ENCODE measurements at places on chromosomes 7 and 10.

DNA sequence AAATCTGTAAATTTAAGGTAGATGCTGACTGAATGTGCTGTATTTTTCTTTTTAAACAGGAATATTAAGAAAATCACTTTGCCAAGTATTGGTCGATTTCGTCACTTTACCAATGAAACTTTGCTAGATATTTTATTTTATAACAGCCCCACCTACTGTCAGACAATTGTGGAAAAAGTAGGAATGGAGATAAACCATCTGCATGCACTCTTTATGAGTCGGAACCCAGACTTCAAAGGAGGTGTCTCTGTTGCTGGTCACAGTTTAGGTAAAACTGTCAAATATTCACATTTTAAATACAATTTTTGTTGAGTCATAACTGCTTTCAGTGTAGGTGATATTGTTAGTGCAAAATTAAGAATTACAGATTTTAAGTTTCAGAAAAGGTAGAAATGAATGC is 25.2 kb downstream of the SEC23IP start:
- no peak for DNase-seq

- DNase-seq, result no peak
These were observed 56.7 kb upstream of the EBF3 start for GRCh38 chr10:130020651-130021382.

GRCh38 chr7:117313582-117313981 is 9.3 kb downstream of the WNT2 start:
- no peak for DNase-seq

- no peak for DNase-seq
These were observed 241.7 kb downstream of the TMEM26 start for GRCh38 chr10:61211468-61211867.

GRCh38 chr10:46236941-46237681 is 49.7 kb upstream of the ANTXRL start:
- DNase-seq, result no peak

DNA sequence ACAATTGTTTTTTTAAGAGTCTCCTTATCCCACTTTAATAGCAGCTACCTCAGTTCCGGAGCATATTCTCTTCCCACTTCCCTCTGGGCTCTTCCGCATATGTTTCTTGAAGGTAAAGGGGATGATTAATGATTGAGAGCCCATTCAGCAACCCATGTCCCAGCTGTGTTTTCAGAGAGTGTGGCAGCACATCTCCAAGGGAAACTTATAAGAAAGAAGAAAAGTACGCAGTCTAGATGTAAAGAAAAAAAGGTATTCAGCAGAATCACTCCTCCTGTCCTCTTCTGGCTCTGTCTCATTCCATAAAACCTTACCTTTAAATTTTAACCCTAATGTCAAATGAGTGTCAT is 9.7 kb upstream of the ANKRD7 start:
- DNase-seq, result no peak

GRCh38 chr10:124160943-124161582 is 67.7 kb upstream of the CHST15 start:
- DNase-seq, result no peak

GRCh38 chr7:46616636-46617035 is 695.6 kb upstream of the IGFBP3 start:
- no peak for DNase-seq

GRCh38 chr7:142391191-142391992 is 133.5 kb upstream of the PRSS58 start:
- DNase-seq, result no peak

GRCh38 chr7:95589031-95589430 is 7.3 kb downstream of the PDK4 start:
- DNase-seq, result no peak

DNA sequence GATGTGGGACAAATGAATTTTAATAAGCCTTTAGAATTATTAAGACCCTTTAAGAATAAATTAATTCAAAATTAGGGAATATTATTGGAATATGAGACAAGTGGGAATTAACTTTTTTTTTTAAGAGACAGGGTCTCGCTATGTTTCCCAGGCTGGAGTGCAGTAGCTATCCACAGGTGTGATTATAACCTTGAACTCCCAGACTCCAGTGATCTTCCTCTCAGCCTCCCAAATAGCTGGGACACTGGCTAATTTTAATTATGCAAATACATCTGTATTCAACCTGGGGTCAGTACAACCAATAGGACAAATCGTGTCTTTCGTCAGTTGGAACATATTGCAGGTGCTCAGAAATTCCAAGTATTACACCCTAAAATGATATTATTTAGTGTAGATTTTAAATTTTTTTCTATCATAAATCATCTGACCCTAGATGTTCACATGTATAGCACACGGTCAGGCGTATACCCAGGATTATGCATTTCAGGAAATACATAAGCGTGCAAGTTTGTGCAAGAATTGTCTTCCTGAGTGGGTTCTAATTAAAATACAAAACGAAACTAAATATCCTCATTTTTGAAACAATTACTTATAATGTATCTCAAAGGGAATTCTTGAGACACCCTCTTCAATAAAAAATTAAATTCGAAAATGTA is 1.2 kb downstream of the NT5C3A start:
- DNase-seq, result no peak

DNA sequence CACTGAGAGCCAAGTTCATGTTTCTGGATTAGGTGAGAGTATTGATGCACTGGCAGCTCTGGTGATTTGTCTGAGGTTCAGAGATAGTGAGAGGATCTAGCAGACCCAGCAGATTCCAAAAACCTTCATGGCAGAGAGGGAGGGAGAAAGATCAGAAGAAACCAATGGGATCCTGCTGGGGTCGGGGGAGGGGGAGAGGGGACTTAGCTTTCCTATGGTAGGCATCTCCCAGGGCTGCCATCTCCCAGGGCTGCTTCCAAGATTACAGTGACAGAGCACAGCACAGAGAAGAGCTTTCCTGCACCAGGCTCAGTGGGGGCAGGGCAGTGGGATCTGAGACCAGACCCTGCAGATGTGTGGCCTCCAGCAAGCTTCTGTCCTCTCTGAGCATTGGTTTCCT is 76.8 kb upstream of the GDF10 start:
- no peak for DNase-seq

GRCh38 chr7:122686360-122686878 is 12.5 kb downstream of the RNF133 start:
- DNase-seq, result no peak

DNA sequence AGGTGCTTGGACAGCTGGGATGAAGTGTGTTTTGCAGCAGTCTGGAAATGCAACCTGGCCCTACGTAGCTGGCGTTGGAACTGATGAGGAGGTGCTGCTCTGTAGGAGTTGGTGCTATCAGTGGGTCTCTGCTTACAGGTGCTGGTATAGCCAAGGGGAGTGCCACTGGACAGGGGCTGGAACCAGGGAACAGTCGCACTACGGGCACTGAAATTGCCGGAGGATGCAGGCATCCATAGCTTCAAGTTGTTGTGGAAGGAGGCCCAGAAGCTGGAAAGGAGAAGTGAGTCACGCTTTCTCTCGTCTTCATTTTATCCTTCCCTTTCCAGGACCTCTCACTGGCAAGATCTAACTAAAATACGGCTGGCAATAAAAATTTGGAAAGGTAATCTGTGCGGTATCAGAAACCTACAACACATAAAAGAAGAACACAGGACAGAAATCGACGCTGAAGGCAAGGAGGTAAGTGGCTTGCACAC is 25.8 kb downstream of the MACC1 start:
- DNase-seq, result no peak

- DNase-seq, result no peak
These were observed 42.1 kb upstream of the ANAPC16 start for GRCh38 chr10:72173619-72174296.

DNA sequence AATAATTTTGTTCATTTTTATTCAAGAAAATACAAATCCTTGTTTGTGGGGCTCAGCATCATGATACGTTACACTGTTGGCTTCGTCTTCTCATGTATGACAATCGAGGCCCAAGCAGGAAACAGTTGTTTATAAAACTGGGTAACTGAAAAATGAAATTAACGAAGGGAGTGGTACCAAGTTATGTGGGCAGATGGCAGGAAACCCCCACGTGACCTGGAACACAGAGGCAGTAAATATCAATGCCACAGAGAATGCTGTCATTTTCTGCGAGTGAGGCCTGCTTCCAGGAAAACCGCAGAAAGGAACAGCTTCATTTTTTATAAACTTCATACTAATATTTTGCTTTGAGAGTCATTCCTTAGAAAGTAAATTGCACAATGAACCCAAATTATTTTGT is 201.0 kb upstream of the ADARB2 start:
- DNase-seq, result no peak

DNA sequence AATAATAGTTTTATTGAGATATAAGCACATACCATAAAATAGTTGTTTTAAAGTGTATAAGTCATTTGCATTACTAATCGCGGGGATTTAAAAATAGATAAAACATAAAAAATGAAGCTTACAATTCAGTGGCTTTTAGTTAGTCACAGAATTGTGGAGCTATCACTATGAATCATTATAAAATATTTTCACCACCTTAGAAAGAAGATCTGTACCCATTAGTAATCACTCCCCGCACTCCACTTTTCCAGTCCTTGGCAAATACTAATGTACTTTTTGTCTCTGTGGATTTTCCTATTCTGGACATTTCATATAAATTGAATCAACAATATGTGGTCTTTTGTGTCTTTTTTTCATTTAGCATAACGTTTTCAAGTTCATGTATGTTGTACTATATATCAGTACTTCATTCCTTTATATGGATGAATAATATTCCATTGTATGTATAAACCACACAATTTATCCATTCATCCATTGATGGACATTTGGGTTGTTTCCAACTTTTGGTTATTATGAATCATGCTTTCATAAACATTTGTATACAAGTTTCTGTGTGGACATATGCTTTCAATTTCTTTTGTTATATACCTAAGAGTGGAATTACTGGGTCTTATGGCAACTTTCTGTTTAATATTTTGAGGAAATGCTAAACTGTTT is 162.5 kb downstream of the MAGI2 start:
- no peak for DNase-seq

DNA sequence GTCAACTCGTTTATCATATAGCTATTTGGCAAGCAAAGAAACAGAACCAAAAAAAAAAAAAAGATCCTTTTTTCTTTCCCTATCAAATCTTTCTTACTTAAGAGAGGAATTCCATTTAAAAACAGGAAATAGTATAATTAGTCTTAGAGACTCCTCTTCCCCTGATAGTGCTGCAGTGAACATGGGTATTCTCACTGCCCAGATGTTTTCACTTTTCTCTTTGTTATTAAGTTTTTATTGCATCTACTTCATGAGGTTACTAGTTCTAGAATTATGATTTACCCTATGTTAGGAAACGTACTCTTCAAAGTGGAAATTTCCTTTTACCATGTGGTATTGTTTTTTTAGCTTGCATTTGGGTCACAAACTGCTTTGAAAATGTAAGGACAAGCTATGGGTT is 8.5 kb downstream of the CASP2 start:
- no peak for DNase-seq

DNA sequence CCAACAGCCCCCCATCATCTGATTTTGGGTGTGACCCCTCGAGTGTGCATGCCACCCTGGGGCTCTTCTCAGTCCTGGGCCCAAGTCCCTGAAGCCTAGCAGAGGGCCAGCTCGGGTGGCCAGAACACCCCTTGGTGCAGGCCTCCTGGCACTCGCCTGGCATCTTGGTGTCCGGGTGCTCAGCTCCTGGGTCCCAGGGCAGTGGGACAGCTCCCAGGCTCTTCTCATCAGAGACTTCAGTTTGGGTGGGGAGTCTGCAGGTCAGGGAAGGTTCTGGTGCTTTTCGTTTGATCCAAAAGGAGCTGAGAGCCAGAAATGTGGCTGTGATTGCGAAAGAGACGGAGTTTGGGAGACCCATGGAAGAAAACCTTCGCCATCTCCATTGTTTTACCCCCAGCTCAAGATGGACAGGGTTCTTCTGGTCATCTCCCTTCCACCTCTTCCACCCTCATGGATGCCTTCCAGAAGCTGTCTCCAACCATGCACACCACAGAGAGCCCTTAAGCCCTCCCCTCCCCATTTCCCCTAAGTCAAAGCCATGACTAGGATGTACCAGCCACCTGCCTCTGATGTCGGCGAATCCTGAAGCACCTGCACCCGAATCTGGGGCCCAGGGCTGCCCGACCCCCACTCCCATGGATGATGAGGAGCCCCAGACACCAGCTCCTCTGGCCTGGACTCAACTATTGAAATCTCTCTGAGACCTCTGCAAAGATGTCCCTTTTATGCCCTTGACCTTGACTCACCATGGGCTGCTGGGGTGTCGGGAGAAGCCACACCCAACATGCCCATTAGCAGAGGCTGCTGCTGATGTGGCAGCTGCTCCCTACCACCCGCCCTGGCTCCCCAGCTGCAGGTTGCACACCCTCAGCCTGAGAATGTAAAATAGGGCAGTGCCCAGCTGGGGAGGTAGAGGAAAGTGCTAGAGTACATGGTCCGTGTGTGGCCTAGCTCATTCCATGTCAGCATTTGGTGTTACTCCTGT is 55.3 kb downstream of the ADCYAP1R1 start:
- no peak for DNase-seq

GRCh38 chr7:108316708-108317107 is 139.5 kb downstream of the NRCAM start:
- no peak for DNase-seq

DNA sequence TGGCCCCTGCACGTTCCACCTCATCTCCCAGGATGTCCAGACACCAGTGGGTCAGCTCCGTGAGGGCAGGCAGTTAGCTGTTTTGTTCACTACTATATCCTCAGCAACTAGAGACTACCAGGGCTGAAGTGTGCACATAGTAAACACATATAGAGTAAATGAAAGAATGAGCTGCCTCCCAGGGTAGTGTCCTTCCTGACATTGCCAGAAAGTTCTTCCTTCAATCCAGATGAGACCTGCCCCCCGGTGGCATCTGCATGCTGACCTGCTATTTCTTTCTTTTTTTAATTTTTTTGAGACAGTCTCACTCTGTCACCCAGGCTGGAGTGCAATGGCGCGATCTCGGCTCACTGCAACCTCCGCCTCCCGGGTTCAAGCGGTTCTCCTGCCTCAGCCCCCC is 14.0 kb upstream of the ARPC1A start:
- DNase-seq, result no peak

DNA sequence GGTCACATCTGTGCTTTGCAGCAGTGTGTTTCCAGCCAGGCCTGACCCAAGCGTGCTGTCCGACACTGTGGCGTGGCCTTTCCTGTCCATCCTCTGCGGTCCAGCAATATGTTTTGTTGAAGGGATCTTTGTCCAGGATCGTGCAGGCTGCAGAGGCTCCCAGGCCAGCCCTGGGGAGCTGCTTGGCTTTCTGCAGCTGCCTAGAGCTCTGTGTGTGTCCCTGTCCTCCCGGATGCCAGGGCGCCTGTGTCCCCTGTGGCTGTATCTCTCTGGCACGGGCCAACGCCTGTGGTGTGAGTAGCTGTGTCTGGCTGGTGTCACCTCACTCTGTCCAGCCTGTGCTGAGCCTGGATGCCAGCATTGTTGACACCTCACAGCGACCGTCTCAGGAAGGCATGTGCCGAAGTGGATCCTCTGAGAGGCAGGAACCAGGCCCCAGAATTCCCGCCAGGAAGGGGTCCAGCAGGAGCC is 94.5 kb downstream of the INPP5A start:
- no peak for DNase-seq

DNA sequence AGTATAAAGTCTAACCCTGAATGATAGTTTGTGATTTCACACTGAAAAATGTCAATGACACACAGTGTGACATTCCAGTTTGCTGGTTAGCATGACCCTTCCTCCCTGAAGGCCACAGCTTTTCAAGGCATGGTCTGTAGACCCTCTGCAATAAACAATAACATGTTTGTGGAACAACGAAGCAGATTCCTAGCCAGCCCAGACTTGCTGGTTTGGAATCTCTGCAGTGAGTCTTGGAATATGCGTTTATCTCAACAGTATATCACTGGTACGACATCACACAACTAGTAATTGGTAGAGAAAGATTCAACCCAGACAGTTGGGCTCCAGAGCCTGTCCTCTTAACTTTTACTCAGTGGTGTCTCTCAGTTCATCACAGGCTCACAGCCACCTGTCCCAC is 23.7 kb upstream of the DUSP5 start:
- DNase-seq, result no peak

- DNase-seq, result no peak
These were observed 290.8 kb downstream of the NXPH1 start for GRCh38 chr7:8724080-8724718.

Measured in cortex of kidney (tissue), 1 donor.